Stimulated activated CD8-positive, alpha-beta memory T cell treated with anti-CD3 and anti-CD28 coated beads, Interleukin-15, amount 100 ng/mL, for 24 hours (primary cell): ENCODE measurements at places on chromosomes 12 and 14.

GRCh38 chr14:33521192-33521591 lies 429.7 kb downstream of the EGLN3 start:
- no peak for DNase-seq

- no peak for DNase-seq
These were observed 14.0 kb downstream of the OR6S1 start for GRCh38 chr14:20627346-20628027.

DNA sequence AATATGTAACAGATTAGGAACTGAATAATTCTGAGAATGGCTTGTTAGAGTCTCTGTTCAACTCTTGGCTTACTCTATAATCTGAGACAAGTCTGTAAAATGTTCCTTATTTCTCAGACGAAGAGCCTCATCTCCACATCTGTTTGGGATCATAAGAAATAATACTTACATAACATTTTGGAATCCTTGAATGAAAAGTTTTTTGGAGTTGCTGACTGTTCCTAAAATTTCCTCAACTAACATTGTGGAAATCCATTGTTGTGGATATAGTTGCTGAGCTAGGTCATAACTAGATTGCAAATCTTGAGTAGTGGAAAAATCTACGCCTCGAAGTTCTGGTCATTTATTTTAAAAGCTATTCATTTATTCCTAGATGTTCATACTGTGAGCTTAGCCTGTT lies 402.9 kb downstream of the ZFP36L1 start:
- DNase-seq = no peak

GRCh38 chr14:24137529-24138395 lies 1.8 kb downstream of the PSME1 start:
- DNase-seq = no peak

GRCh38 chr14:45284802-45285201 lies 31.8 kb upstream of the MIS18BP1 start:
- DNase-seq = no peak

DNA sequence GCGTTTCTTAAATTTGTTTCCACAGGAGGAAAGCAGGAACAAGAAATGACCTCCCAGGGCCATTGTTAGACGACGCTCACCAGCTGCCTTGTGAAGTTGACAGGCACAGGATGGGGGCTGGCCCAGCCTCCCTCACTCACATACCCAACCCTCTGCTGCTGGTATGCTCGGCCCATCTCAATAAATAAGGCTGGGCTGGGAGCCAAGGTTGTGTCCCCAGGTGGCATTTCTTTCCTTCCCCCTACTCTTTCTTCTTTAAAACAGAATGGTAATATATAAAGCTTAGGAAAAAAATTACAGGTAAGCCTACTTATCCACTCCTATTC lies 93.0 kb downstream of the ACTN1 start:
- DNase-seq = no peak

GRCh38 chr12:95351748-95352147 lies 122.2 kb upstream of the METAP2 start:
- no peak for DNase-seq

- no peak for DNase-seq
These were observed 75.2 kb upstream of the PLEKHG3 start for GRCh38 chr14:64628940-64629408.

DNA sequence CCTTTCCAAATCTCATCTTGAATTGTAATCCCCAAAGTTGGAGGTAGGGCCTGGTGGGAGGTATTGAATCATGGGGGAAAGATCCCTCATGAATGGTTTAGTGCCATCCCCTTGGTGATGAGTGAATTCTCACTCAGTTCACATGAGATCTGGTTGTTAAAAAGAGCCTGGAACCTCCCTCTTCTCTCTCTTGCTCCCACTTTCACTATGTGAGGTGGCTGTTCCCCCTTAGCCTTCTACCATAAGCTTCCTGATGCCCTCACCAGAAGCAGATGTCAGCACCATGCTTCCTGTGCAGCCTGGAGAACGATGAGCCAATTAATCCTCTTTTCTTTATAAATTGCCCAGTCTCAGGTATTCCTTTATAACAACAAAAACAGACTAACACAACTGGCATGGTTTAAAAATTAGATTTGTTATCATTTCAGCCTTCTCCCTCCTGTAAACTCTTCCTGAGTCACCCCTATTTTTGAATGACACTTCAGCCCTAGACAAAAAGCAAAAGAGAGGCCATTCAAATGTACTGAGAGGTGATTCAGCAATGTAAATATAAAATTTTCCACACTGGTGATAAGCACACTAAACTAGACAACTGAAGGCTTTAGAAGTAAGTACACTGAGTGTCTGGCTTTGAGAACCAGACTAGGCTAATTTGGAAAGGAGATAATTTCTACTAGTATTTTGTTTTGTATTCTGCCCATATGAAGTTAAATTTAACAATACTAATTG lies 212.1 kb upstream of the ABCD2 start:
- no peak for DNase-seq

- no peak for DNase-seq
These were observed 38.6 kb upstream of the KRR1 start for GRCh38 chr12:75549989-75550388.

DNA sequence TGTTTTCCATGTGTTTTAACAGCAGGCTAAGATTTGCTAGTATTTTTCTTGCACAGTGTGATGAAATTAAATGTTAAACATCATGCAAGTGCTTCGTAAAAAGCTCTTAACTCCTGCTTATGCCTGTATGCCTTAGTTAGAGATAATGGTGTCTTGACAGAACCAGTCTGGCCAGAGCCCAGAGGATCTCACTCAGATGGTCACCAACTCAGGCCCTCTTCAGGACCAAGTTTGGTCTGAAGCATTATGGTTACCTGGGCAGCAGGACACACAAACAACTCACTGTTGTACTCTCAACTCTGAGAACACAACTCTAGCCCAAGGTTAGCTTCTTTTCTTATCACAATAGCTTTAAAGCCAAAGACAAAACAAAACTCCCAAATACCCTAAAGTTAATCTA lies 115.4 kb downstream of the KIF21A start:
- no peak for DNase-seq

GRCh38 chr12:106134294-106134949 lies 4.3 kb downstream of the NUAK1 start:
- DNase-seq = no peak

DNA sequence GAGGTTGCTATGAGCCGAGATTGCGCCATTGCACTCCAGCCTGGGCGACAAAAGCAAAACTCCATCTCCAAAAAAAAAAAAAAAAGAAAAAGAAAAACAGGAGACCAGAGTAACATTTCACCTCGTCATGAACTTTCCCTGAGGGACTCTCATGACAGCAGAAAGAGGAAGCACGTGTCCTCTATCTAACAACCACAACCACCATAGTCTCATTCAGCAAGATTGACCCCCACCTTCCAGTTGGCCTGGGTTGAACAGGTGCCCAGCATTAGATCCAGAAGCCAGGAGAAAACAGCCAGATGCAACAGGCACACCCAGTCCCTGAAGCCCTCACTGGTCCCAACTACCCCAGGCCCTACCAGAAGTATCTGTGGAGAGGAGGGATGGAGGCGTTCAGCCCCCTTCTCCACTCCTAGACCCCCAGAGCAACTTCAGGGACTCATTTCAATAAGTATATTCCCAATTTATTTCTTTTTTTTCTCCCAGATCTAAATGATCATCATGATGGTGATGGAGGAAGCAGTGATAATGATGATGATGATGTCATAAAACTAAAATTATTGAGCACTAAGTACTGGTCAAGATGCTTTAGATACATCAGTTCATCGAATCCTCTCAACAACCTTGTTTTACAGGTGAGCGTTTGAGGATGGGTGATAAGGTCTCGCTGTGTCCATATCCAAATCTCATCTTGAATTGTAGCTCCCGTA lies 235.0 kb downstream of the EFCAB11 start:
- DNase-seq = no peak

DNA sequence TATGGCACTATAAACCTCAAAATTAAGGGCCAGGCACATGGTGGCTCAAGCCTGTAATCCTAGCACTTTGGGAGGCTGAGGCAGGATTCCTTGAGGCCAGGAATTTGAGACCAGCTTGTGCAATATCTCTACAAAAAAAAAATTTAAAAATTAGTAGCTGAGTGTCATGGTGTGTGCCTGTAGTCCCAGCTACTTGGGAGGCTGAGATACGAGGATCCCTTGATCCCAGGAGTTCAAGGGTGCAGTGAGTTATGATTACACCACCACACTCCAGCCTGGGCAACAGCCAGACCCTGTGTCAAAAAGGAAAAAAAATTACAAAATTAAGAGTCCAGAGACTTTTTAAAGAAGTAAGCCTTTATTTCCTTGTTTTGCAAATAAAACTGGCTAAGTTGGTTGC lies 1.8 kb upstream of the GCN1 start:
- no peak for DNase-seq

DNA sequence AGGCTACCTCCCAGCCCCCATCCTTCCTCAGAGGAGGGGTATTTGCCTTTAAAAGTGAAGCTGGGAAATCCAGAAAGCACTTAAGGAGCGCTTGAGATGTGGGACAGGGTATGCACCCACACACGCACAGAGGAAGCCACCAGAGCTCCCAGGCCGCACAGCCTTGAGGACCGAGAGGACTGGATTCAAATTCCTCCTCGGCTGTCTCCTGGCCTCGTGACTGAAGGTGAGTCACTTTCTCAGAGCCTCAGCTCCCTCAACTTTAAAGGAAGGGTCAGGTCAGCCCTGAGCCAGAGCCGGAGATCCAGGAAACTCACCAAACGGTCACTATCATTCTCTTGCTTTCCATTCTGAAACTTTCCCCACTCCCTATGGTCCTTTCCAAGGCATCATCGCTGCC lies 37.6 kb downstream of the BCL11B start:
- no peak for DNase-seq

DNA sequence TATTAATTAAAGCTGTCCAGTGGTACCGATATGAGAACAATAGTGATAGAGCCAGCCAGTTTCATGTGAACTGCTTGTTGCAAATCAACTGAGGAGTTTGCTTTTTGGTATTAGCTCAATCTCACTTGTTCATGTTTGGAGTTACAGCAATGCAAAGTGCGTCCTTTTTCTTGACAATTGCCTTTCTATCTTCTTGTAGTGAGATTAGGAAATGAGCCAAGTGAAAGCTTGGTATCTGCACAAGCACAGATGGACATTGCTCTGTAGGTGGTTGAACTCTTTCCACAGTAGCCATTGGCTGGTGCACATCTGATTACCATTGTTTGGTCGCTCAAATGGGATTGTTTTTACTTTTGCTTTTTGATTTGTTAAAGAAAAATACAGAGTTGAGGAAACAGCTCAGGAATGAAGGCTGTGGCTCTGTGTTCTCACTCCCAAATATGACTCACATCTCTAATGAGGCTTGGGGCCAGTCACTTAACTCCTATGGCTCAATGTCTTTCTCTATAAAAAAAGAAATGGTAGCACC lies 241.4 kb downstream of the BMP4 start:
- DNase-seq = no peak

DNA sequence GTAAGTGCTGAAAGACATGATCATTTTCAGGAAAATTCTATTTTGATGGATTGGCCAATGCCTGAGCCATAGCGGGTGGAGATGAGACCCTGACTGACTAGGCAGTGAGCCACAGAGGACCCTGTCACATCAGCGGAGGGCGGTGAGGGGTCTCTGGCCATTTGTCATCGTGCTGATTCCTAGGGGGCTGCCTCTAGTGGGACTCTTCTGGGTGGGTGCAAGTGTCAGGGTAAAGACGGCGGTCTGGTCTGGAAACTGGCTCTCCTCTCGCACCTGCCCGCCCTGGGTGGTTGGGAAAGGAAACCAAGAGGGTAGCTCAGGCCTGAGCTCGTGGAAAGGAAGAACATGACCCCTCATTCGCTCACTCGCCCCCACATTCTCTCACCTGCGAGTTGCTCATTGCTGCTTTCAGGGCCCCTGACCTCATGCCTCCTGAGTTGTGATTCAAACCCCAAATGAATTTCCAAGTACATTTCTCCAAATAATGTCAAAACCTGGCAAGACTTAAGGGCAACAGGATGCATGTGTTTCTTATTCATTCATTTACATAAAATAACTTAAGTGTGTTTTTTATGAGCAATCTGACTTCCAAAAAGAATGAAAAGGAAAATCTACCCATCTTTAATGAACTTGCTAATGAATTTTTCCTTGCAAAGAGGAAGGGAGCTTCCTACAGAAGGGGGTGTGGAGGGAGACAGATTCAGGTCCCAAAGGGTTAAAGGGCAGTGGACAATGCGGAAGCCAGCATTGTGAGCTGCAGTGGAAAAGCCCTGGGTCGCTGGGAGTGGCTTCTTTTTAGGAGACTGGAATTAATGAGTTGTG lies 12.8 kb downstream of the MEG3 start:
- DNase-seq = no peak
